ENCODE measurements at places on chromosomes 5 and 9.
A peak's percentile ranks its signal among the peaks of the same experiment; 100 is the strongest.

DNA sequence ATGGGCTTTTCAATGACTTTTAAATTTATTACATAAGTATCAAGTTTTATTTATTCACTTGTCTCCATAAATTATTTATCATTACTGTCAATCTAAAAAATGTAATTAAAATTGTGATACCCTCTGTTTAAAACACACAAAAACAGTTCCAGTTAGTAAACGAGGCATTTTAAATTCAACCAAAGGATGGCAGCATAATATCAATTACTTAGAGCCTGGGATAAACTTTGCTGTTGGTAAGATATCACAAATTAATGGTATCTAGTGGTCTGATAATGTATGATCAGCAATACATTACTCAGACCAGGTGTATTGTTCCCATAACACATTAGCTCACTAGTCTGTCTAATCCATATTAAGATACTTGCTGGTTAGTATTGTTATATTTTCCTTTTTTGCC lies 9.6 kb upstream of the IFNE start:
- peak; percentile 6 for DNase-seq

- no peak for DNase-seq
Measured at GRCh38 chr9:126519660-126520420, 93.9 kb upstream of the LMX1B start.

DNA sequence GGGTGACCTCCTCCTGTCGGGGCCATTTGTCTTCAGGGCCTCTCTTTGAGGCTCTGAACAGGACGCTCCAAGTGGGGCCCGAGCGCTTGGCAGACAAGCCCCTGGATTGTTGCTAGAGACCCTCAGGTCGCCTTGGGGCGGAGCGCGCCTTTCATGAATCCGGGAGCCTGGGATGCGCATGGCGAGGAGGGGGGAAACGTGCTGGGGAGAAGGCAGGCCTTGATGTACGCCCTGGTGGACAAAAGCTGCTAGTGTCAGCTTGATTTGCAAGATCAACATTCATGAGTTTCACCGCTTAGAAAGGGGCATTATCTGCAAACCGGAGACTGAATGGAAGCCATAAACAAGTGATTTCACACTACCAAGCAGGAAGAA lies 226.3 kb downstream of the SMARCA2 start:
- DNase-seq = no peak

GRCh38 chr5:172871982-172872381 lies 37.9 kb downstream of the ERGIC1 start:
- no peak for DNase-seq

GRCh38 chr5:76493190-76493837 lies 90.2 kb downstream of the IQGAP2 start:
- DNase-seq = no peak

GRCh38 chr9:32171339-32171738 lies 213.1 kb upstream of the ACO1 start:
- no peak for DNase-seq

DNA sequence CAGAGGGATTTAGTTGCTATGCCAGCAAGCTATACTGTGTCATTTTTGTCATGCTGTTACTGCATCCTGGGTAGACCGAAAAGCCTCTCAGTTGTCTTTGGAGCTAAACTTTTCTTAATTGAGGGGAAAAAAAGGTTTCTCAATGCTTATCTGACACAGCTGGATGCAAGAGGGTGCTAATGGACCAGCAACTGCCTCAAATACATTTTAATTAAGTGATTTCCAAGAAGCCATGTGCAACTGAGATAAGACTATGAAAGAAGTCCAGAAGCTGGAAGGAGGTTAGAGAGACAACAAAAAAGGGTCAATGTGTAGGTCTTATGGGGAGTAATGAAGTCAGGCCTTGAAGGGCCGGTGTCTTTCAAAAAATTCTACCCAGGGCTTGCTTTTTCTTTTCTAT lies 465.7 kb upstream of the DMAC1 start:
- DNase-seq = no peak

GRCh38 chr9:131262327-131263032 lies 13.8 kb downstream of the FAM78A start:
- no peak for DNase-seq

GRCh38 chr9:129183495-129184218 lies 5.6 kb upstream of the IER5L start:
- no peak for DNase-seq

- no peak for DNase-seq
Measured at GRCh38 chr5:134139891-134140469, 25.5 kb downstream of the TCF7 start.

GRCh38 chr5:59197911-59198310 lies 615.0 kb downstream of the RAB3C start:
- no peak for DNase-seq

GRCh38 chr5:13816126-13816525 lies 128.4 kb downstream of the DNAH5 start:
- DNase-seq = no peak

GRCh38 chr5:119878712-119879111 lies 249.4 kb downstream of the FAM170A start:
- DNase-seq = no peak

- no peak for DNase-seq
Measured at GRCh38 chr5:57550132-57550531, 67.5 kb upstream of the ACTBL2 start.

DNA sequence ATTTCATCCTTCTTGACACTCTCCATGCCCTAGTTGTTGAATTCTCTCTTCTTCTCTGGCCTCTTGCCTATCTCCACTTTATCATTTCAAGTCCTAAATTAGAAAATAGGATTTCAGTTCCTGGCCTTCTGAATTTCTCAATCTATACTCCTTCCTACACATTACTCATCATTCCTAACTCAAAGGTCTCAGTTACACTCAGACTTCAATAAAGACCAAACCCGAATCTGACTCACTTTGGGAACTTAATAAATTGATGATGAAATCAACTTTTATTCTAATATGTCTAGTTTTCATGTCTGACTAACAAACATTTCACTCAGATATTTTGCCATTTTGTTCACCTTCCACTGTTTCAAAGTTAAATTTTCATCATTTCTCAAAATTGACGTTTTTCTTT lies 113.6 kb upstream of the TSLP start:
- DNase-seq = no peak

DNA sequence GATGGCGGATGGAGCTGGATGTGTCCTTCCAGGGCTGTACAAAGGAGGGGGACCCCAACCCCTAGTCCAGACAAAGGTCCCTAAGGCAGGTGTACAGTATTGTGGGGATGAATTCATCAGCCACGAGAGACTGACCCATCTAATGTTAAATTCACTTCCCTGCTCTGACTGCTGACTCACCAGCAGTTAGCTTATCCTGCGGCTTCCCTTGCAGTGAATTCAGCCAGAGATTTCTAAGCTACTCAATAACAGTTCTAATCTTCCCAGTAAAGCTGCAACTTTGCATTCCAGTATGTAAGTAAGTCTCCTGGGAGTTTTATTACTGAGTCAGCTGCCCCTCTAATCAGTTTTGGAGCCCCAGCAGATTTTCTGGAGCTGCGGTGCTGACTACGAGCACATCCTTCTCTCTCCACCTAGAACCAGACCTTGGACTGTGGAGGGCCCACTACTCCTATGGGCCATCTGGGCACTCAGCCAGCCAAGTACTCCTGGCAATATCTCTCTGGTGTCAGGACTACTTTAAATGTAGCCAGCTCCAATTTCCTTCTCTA lies 16.1 kb downstream of the B4GALT1 start:
- no peak for DNase-seq

DNA sequence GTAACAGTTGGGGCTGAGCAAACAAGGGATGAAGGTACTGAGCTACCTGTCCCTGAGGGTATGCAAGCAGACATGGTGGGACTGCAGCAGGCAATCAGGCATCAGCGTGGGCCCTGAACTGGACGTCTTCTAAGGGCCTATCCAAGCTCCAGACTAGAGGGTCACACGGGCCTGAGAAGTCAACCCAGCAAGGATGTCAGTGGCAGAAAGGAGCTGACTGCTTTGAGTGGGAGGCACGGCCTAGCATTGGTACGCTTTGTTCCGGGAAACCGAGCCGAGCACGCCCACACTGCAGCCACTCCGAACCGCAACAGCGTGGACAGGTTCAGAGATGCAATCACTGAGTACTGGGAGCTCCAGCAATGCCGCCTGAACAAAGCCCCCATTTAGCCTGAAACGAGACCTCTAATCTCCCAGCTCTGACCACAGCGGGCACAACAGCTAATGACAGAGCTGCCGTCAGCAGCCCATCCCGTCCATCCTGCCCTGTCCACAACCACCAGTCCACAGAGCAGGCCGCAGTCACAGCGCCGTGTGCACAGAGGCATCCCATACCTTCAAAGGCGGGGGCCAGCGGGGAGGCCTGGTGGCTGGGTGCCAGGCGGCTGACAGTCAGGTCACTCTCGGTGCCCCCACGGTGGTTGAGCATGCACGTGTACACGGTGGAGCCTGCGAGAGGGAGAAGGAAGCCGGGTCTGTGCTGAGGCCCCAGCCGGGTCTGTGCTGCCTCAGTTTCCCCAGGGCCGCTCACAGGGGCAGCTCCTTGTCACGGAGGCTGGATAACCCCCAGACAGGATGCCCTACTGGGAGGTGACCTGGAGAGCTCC lies 44.2 kb downstream of the SARDH start:
- DNase-seq = no peak

GRCh38 chr9:95017062-95017461 lies 290.6 kb downstream of the AOPEP start:
- DNase-seq = no peak

DNA sequence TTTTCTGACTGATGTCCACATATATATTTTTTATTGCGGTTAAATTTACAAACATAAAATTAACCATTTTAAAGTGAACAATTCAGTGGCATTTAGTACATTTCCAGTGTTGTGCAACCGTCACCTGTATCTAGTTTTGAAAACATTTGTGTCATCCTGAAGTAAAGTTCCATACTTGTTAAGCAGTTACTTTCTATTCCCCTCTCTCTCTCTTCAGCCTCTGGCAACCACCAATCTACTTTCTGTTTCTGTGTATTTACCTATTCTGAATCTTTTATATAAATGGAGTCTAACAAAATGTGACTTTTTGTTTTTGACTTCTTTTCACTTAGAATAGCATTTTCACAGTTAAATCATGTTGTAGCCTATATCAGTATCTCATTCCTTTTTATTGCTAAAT lies 480.1 kb upstream of the SMARCA2 start:
- DNase-seq = no peak

DNA sequence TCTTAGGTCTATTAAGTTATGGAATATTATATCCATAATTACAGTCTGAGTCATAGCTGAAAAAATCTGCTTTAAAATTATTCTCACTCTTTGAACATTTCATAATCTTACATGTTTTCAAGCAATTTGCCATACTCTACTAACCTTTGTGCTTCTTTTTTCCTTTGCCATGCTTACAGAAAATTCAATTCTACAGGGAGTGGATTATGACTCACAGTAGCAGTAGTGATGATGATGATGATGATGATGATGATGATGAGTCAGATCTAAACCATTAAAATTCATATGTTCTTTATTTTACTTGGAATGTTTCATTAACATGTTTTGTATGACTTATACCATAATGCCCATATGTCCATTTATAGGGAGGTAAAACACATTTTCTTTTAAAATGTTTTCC lies 207.1 kb downstream of the VPS13A start:
- DNase-seq = peak; percentile 2

GRCh38 chr9:129232839-129233591 lies 55.0 kb upstream of the IER5L start:
- no peak for DNase-seq

DNA sequence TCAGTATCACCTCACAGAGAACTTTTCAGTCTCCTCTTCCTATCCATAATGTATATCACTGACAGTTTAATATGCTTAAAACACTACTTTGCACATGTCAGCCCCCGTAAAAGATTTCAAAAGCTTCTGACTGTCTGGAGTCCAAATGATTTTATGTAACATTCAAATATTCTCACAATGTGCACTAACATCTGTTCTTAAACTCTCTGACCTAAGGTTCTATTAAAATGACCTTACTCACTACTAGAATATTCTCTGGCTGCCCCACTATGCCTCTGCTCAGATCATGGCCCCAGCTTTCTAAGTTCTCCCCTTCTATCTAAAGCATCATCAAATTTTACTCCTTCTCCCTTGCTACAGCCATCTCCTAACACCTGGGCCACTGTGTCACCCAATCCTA lies 52.5 kb downstream of the AP3B1 start:
- no peak for DNase-seq

GRCh38 chr5:87313216-87313615 lies 45.5 kb downstream of the RASA1 start:
- DNase-seq = no peak

- no peak for DNase-seq
Measured at GRCh38 chr9:7366121-7366520, 433.5 kb downstream of the DMAC1 start.

GRCh38 chr5:135741040-135741439 lies 93.4 kb upstream of the SLC25A48 start:
- no peak for DNase-seq

DNA sequence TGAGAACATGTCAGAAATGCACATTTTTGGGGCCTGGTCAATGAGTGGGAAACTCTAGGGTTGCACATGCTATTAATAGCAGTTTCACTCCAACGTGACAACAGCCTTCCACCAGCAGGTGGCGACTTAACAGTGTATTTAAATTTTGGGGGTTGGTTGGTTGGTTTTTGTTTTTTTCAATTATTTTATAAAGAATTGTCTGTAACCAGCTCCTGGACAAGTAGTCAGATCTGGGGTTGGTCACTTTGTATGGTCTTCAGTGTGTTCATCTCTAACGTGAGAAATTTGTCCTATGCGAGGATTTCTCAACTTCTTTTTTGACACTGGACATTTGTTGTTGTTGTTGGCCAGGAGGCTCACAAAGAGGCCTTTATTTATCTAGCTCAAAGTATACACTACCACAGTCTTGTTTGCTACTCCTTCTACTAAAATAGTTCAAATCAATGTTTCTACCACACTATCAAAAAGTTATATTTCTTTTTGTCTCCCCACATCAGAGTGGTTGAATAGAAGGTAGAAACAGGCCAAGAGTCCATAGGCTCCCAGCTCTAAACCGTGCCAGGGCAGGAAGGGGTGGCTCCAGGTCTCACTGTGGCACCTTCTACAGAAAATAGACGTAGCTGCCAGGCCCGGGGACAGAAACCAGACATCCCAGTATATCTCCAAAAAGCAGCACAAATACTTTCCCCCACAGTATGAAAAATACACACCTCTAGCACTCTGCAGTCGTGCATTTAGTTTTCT lies 110.4 kb downstream of the TRPM6 start:
- peak; percentile 28 for DNase-seq

Data from HTR-8/SVneo (cell line).